ENCODE measurements at places on chromosomes 6 and 20. TPM values are rescaled to one million over a fixed set of nuclear protein-coding genes. Genes with fewer than 3 reads are reported as not detected.

- DNase-seq: no peak
Measured at GRCh38 chr6:136754820-136755219, 37.5 kb downstream of the MAP3K5 start.

DNA sequence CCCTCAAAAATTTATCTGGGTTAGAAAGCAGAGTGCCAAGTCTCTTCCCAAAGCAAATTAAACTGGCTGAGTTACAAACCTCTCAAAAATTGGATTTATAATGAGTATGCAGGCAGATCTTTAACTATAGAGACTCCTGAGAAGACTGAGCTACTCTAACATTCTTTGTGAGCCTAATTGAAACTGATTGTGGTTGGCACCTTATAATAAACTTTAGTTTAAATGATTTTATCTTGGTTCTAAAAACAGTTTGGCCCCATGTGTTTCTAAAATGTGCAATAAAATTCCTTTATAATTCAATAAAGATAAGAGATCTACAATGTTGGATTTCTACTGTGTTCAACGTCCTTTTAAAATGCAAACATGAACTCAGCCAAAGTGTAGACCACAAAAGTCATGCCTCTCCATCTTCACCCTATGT, 480.2 kb upstream of the RNF217 start:
- no peak for DNase-seq

- no peak for DNase-seq
Measured at GRCh38 chr6:169691260-169691659, 10.6 kb downstream of the WDR27 start.

GRCh38 chr20:47670913-47671312, 114.4 kb downstream of the SULF2 start:
- no peak for DNase-seq

DNA sequence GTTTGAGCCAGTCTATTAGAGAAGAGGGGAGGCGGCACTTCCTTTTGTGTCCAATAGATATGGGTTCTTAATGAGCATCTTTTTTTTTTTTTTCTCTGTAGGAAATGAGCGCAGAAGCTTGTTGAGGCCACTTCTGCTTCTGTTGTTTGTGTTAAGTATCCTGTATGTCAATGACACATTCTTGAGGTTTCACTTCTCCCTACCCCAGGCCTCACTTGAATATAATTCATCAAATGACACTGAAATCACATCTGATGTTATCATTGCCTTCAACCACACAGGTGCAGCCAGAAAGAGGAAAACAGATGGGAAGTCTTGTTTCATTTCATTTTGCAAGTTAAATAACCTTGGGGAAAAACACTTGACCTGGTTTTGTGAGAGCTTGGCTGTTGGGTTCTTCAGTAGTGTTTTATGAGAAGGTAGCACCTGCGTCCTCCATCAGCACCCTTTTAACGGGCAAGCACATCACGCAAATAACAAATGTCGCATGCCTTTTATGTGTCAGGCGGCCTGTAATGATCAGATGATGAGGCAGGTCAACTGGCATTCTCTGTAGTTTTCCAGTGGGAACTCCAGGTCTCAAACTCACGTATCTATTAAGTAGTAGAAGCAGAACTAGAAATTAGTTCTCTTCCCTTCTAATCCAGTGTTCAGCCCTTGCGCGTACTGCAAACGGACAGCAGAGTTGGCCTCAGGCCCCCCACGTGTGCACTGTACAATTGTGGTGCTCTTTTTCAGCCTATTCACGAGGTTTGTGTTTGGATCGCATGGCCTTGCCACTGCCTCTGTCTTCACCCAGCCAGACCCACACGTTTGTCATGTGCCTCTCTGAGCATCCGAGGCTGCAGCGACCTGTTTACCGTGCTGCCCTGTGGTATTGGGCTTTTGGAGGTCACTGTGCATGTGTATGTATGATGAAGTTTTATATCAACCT, 23.5 kb downstream of the PLEKHG1 start:
- no peak for DNase-seq

GRCh38 chr6:22026164-22026678, 270.6 kb downstream of the PRL start:
- no peak for DNase-seq

GRCh38 chr6:26199773-26200764, 112.8 kb downstream of the HFE start:
- DNase-seq: no peak

GRCh38 chr6:125867483-125867942, 76.8 kb downstream of the NCOA7 start:
- no peak for DNase-seq

- DNase-seq: no peak
Measured at GRCh38 chr20:31747640-31748039, 8.6 kb downstream of the TPX2 start.

DNA sequence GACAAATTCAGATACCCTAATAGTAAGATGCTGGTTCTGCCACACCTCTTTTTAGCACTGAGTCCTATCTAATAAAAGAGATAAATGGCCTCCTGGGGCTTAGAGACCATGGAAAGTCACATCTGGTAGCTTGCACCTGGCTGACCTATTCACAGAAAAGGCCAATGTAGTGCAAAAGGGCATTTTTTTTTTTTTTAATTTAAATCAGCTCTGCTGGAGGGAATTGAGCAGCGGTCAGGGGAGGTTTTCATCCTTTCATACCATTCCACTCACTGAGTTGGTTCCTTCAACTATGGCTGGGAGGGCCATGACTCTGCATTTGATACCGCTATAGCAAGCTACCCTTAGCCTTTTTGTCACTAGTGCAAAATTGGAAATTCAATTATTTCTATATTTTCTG, 20.1 kb upstream of the HS3ST5 start:
- no peak for DNase-seq

DNA sequence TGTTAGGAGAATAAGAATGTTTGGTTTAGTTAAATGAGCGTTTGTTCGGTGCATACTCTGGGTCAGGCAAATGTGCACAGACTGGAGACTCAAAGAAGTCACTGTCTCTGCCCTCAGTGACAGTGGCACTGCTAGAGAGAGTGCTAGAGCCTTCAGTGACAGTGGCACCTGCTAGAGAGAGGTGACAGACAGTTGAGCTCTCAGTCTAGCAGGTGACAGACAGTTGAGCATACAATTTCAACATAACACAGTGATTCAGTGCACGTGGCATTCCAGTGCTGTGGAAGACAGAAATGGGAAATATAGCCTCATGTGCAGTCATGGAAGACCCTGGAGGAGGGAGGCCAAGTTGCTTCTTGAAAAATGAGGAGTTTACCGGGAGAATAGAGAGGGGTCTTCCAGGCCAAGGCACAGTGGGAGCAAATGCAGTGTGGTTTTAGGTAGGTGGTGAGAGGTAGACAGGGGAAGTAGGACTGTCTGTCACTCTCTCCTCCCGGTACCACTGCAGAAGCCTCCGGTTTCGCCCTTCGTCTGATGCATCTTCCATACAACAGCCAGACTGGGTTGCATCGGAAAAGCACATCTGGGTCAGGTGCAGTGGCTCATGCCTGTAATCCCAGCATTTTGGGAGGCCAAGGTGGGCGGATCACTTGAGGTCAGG, 107.9 kb upstream of the CLDN20 start:
- no peak for DNase-seq

GRCh38 chr20:59411589-59411988, 111.2 kb downstream of the EDN3 start:
- no peak for DNase-seq

DNA sequence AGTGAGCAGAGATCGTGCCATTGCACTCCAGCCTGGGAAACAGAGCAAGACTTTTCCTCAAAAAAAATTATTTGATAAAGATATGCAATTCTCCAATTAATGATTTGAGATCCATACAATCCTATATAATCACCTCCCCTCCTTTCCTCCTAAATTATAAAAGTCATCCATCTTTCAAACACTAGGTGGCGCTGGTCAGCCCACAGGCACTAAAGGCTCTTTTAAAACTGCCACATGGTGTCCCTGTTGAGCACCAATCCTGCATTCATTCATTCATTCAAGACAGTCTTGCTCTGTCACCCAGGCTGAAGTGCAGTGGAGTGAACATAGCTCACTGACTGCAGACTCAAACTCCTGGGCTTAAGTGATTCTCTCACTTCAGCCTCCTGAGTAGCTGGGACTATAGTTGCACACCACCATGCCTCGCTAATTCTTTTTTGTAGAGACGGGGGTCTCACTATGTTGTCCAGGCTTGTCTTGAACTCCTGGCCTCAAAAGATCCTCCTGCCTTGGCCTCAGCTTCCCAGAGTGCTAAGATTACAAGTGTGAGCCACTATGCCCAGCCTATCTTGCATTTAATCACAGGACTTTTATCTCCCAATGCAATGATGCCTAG, 58.7 kb upstream of the SLC2A12 start:
- no peak for DNase-seq

- DNase-seq: no peak
Measured at GRCh38 chr6:49506569-49507111, 6.9 kb downstream of the GLYATL3 start.

RNF39 gene
- total RNA-seq: not detected

TBX18 gene
- 0.47 TPM for total RNA-seq

SAMD3 gene
- total RNA-seq: 0.73 TPM

PGBD1 gene
- total RNA-seq: 13.6 TPM

C20orf141 gene
- total RNA-seq: not detected

BMP2 gene
- 0.84 TPM for total RNA-seq

CHRNA4 gene
- 6.3 TPM for total RNA-seq

NINL gene
- total RNA-seq: 41.2 TPM

UST gene
- 5.5 TPM for total RNA-seq

ZSCAN23 gene
- total RNA-seq: 12.5 TPM
